Stimulated activated CD4-positive, alpha-beta T cell treated with anti-CD3 and anti-CD28 coated beads, Interleukin-4, amount 100 ng/mL, for 4 hours (primary cell): ENCODE measurements at places on chromosomes 5 and 9.

DNA sequence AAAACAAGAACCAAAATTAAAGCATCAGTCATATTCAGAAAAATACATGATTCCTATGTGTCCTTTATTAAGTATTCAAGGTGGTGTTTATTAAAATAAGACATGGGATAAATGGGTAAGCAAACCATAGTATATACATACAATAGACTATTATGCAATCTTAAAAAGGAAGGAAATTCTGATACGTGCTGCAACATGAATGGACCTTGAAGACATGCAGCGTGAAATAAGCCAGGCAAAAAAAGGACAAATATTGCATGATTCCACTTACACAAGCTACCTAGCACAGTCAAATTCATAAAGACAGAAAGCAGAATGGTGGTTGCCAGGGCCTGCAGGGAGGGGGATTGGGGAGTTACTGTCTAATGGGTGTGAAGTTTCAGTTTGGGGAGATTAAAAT, 127.7 kb downstream of the DMAC1 start:
- DNase-seq: no peak

DNA sequence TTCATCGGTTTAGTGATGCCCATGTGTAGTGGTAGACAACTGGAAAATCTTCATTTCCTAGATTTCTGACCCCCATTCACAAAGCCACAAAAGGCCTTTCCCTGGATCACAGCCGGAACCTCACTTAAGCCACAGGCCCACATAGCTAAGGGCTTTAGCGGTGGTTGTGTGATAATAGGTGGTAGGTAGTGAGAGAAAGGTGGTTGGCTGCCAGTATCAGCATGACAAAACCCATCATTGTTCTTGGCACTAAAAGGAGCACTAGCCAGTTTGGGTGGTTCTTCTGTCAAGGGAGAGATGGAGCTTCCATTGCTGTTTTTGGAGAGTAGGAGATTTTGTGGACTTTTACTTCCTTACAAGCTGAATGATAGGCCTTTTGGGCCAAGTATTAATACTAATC, 9.7 kb upstream of the SLC36A2 start:
- DNase-seq: no peak

- DNase-seq: no peak
These were observed 39.4 kb downstream of the MRPL36 start for GRCh38 chr5:1760231-1760630.

DNA sequence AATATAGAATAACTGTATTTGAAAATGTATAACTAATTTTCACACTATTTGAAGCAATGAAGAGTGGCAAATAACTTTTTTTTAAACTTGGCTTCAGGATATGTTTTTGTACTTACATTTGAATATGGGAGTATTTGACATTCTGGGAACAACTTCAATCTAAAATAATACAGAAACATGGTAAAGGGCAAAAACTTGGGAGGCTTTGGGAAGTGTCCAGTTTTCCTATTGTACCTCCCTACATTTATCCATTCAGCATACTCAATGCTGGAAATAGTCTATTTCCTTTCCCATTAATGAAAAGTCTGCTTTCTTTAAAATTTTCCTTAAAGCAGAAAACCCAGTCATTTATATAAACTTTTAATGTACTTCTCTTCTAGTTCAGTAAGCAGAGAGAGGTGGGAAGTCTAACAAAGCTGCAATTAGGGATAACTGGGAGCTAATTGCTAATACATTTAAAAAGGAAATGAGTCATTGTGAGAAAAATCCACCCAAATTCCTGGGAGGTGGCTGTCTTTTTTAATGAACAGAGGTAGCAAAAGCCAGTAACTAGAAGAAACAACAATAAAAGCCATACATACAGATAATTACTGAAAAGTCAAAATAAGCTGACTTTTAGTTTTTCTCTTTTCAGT, 128.8 kb downstream of the FBN2 start:
- no peak for DNase-seq

GRCh38 chr9:105128908-105129600, 115.4 kb upstream of the SLC44A1 start:
- DNase-seq: no peak

DNA sequence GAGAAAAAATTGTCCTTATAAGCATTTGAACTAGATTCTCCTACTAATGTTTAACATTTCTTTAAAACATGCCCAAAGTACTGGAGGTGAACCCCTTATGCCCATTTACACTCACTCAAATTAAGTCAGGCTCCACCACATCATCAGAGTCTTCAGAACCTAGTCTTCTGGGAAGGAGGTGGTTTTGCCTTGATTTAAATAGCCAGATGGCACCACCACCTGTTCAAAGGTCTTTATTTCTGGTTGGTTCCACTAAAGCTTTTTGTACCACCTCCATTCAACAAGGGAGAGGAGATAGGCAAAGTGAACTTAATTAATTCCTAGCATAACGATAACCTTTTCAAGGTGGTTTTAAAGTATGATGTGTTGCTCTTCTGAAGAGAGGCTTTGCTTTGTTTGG, 189.5 kb downstream of the SLF1 start:
- DNase-seq: no peak

DNA sequence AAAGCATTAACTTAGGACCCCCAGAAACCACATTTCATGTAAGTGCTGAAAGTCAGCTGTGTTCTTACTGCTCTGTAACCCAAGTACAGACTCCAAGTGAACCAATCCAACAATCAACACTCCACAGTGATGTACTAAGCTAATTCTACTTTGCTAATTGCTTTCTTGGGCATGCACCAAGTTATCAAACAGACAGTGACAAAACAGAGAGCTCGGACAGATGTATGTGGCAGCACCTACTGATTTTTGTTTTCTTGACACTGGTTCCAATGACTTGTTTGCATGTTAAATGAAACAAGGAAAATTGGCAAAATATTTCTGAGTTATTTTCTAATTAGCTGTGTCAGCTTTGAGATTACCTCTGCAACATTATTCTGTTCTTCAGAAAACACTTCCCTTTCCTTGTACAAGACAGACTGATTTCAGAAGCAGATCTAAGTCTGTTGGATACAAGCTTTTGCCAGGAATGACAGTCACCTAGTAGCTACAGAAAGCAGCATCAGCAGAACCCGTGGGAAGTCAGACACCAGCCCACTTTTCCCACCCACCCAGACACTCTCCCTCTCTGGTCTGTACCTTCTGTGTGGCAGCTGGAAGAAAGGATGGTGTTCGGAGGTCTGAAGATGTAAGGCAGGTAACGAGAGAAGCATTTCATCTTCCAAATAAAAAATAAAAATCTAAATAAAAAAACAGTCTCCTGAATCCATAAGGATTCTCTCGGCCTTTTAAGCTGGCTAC, 176.7 kb upstream of the PPP2R2B start:
- DNase-seq: no peak

DNA sequence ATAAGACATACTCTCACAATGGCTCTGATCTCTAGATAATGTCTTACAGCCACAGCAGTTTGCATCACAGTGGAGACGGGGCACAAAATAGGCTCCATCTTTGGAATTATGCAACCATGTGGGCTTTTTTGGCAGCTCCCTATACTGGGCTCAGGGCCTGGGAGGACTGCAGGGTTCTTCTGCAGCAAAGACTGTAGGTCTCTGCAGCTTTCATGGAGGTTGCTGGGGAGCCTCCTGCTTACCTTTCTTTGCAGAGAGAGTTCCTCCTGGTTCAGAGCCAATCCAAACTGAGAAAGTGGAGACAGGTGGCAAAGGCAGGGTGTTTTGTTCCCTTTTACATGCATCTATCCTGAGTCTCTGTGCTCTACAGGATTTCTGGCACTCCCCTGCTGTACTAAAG, 558.0 kb downstream of the TLR4 start:
- no peak for DNase-seq

- no peak for DNase-seq
These were observed 8.4 kb downstream of the SEMA6A start for GRCh38 chr5:116566251-116566650.

- DNase-seq: no peak
These were observed 166.6 kb downstream of the SMARCA2 start for GRCh38 chr9:2181792-2182191.

DNA sequence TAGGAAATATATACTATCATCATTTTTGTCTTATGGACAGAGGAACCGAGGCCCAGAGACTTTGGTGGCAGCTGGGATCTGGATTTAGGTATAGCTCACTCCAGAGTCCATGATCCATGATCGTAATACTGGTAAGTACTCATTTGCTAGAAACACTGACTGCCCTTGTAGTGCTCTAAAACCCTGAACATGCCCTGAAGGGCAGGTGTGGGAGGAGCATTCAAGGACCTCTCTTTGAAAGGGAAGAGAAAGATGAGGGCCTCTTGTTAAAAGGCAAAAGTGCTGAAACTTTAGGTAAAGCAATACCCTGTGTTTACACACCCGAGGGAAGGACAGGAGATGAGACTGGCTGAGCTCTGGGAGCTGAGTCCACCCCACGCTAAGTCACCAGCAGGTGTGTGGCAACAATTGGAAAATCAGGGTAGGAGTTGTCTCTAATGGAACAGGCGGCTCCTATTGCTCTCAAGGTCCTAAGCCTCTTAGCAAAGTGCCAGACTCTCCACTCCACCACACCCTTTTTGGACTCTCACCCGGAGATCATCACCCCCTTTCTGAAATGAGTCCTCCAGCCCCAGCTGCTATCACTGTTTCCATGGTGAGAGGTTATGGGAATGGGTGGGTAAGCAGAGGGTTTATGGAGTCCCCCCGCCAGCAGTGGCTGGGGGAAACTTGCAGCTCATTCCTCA, 34.8 kb downstream of the TRPC7 start:
- no peak for DNase-seq

GRCh38 chr9:104819033-104819432, 55.1 kb downstream of the NIPSNAP3B start:
- no peak for DNase-seq

DNA sequence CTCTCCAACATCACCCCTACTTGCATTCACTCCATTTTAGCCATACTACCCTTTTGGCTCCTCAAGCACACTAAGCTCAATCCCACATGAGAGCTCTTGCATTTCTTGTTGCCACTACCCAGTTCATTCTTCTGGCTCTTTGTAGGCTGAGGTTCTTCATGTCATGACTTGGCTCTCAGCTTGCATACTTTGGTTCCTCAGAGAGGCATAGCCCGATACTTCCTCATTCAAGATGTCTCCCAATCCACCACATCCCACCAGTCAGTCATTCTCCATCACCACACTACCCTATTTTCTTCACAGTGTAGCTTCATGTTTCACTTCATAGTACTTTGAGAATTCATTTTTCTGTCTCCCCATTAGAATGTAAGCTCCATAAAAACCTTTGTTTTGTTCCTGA, 116.7 kb downstream of the NR6A1 start:
- no peak for DNase-seq

GRCh38 chr5:177183766-177184360, 50.3 kb downstream of the NSD1 start:
- DNase-seq: no peak

DNA sequence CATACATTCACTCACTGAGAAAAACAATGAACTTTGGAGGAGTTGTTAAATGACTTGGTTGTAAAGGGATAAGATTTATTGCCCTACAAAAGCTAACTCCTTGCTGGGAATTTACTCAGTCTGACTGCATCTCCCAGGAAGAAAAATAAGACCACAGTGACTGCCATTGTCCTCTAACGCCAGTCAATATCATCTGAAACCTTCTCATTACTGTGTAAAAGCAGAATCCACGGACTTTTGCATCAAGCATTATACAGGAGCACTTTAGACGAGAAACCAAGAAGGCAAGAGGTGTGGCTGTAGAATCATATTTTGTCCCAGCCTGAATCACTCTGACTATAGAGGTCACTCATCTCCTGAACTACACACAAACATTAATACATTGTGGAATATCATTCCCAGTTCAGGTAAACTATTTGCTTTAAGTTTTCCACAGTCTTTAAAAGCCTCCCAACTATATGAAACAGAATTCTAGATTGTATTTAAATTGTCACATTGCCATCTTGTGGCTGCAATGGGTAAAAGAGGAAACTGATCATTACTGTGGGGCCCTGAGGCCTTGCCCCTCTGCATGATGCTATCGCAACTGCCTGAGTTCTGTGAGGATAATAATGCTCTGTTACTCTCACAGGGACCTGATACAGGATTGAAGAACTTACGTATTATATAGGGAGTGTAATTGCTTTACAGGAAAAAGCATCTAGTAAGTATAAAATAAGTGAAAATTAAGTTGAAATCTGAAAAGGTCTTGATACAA, 142.9 kb downstream of the SLCO4C1 start:
- DNase-seq: no peak

- DNase-seq: no peak
These were observed 28.2 kb downstream of the YIPF5 start for GRCh38 chr5:144142139-144142823.

DNA sequence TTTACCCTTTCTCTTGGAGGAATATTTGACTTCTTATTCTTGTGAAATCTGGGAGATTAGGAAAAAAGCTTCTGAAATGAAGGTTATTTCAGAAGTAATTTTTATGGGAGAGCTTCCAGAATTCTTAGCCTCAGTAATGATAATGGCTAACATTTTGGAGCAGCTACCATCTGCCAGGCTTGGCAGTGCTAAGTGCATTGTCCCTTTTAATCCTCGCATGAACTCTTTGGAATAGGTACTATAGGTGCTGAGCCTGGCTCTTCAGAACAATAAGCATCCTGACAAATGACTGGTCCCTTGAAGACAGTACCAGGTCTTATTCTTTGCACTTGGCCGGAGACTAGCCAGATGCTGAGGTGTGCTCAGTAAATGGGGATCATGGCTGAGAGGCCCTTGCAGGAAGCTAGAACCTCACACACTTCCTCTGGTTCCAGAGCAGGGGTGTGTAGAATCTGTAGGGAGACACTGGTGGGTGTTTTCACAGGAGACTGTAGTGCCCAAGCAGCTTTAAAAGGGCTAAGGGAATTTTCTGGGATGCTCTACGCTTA, 90.7 kb downstream of the RCL1 start:
- DNase-seq: no peak

- no peak for DNase-seq
These were observed 1565.9 kb upstream of the WWC1 start for GRCh38 chr5:166725593-166725992.

GRCh38 chr5:146516151-146516475, at the start of gene GPR151:
Gene GPR151 (minus strand): TSS chr5:146516190. CDS start chr5:146516113, 77 bp downstream.
- no peak for DNase-seq

GRCh38 chr5:107565791-107566767, 104.7 kb downstream of the EFNA5 start:
- DNase-seq: no peak

GRCh38 chr9:3962496-3962895, 337.4 kb downstream of the GLIS3 start:
- DNase-seq: no peak

- DNase-seq: no peak
These were observed 170.3 kb upstream of the WWC1 start for GRCh38 chr5:168121138-168121494.

- DNase-seq: no peak
These were observed 515 bp downstream of the LCP2 start for GRCh38 chr5:170296935-170297588.

GRCh38 chr9:126156898-126157297, 169.7 kb upstream of the MVB12B start:
- no peak for DNase-seq
